RWPE2 (cell line): ENCODE measurements at places on chromosomes 4 and X.

DNA sequence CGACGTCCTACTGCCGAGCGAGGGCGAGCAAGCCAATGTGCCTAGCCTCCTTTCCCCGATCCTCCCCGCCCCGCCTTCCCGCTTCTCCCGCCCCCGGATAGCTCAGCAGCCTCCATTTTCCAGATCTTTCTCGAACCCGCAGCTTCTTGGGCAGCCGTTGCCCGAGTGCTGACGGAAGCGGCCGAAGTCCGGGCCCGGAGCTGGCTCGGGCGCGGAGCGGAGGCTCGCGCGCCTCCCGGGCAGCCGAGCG lies 172 bp upstream of the HSPA4L start:
- peak overlapping the region; percentile 54 for H3K4me3 ChIP-seq
- H3K4me1 ChIP-seq = peaks cover 5% of the 10 kb centered on the region
- no peaks in the 10 kb centered on the region for H3K27me3 ChIP-seq

DNA sequence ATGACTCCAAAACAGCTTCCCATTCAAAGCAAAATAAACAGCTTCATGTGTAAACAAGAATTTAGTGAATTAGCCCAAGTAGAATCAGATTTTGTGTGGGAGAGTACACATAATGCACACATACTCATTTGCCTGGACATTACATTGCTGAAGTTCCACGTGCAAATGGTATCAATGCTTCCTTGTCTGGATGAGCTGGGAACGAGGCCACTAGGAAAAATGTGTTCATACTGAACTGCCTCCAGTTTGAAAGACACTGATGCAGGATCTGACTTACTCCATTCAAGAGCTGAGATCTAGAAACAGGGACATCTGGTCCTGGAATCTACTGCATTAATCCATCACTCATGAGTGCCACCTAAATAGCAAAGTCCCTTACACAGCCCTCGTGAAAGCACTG lies 228.0 kb downstream of the APBB2 start:
- H3K4me1 ChIP-seq = peaks cover 15% of the 10 kb centered on the region
- no peak overlapping the region for H3K4me3 ChIP-seq
- peaks cover 29% of the 10 kb centered on the region for H3K36me3 ChIP-seq

- H3K27me3 ChIP-seq = no peaks in the 10 kb centered on the region
- H3K4me1 ChIP-seq = peaks cover 54% of the 10 kb centered on the region
- DNase-seq = peak; percentile 78
- H3K36me3 ChIP-seq = no peaks in the 10 kb centered on the region
- H3K4me3 ChIP-seq = no peak overlapping the region
Measured at GRCh38 chr4:168585168-168586091, 88.6 kb downstream of the PALLD start.

DNA sequence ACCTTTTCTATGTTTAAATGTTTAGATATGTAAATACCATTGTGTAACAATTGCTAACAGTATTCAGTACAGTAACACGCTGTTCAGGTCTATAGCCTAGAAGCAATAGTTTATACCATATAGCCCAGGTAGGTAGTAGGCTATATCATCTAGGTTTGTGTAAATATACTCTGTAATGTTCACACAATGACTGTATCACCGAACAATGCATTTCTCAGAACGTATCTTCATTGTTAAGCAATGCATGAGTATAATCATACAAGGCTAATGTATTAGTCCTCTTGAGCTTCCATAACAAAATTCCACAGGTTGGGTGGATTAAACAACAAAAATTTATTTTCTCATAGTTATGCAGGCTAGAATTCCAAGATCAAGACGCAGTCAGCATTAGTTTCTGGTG lies 22.7 kb downstream of the ARMCX4 start:
- no peak for DNase-seq
- H3K27me3 ChIP-seq = no peaks in the 10 kb centered on the region
- H3K36me3 ChIP-seq = no peaks in the 10 kb centered on the region
- no peak overlapping the region for H3K4me3 ChIP-seq
- no peaks in the 10 kb centered on the region for H3K4me1 ChIP-seq
- H3K27ac ChIP-seq = no peak overlapping the region

DNA sequence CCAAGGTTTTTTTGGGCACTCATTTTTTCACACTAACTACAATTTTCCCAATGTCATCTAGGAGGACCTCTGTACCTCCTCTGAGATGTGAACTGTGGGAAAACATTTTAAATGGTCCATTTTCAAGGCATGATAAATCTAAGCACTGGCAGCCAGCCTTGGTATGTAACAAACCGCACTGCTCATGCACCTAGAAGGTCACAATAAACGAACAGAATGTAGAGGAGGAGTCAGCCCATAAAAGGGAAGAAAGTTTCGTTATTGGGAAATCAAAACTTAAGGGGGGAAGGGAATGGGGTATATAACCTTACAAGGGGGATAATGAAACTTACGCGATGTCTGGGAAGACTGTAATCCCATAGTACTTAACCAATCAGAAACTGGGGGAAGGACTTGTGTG lies 16.4 kb downstream of the COX18 start:
- no peak overlapping the region for H3K4me3 ChIP-seq
- H3K27ac ChIP-seq = no peak overlapping the region
- H3K36me3 ChIP-seq = peaks cover 24% of the 10 kb centered on the region
- DNase-seq = no peak
- H3K27me3 ChIP-seq = no peaks in the 10 kb centered on the region

DNA sequence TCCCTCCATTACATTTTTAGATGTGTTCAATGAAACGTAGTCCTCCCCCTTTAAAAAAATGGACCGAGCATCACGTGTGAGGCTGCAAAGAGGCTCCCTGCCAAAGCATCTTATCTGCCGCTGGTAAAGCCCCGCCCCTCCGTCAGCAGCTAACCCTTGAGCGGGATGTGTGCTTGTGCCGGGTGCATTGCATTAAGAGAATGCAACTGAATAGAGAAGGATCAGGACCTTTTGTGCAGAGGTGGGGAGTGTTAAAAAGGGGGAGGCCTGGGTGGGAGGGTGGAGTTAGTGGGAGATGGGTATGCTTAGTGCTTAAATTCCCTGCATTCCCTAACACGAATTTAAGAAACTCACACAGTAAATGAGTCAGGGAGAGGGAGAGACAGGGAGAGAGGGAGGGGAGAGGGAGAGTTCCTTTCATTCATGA lies 66.0 kb downstream of the TBL1X start:
- no peak for DNase-seq
- no peak overlapping the region for H3K4me3 ChIP-seq
